ENCODE measurements at places on chromosomes 2 and 18.

GRCh38 chr2:36562973-36563532, 34.9 kb downstream of the FEZ2 start:
- no peak for DNase-seq

- DNase-seq, result no peak
Observed at GRCh38 chr2:154193246-154193645, 321.5 kb downstream of the GALNT13 start.

DNA sequence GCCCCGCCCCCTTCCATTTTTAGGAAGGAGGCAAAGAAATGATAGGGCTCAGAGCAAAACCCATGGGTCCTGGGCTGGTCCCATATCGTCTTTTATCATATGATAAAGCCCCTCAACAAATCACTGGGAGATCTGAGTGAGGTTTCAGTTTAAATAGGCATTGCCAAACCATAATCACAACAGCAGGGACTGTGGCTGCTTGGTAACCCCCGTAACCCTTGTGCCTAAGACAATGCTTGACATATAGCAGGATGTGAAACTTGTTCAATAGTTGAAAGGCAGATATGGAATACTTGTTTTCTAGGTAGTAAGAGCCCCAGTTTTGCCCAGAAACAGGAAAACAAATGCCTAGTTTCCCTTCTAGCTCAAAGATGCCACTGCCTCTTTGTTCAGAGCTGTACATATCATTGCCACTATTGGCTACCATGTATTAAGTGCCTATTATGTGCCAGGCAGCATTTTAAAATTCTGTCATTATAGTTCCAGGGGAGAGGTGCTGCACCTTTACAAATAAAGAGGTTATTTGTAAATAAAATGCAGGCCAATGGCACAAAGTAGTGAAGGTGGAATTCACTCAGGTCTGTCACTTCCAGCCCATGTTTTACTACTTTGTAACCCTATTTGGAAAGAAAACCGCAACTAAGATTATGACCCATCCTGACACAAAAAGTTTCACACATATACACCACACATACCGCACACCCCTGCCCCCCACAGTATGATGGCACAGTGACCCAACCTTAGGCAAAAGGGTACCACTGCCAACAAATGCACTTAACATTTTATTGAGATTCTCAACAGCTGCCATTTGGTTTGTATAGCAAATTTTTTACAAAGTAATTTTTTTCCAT, 14.2 kb downstream of the NAGK start:
- DNase-seq, result no peak

DNA sequence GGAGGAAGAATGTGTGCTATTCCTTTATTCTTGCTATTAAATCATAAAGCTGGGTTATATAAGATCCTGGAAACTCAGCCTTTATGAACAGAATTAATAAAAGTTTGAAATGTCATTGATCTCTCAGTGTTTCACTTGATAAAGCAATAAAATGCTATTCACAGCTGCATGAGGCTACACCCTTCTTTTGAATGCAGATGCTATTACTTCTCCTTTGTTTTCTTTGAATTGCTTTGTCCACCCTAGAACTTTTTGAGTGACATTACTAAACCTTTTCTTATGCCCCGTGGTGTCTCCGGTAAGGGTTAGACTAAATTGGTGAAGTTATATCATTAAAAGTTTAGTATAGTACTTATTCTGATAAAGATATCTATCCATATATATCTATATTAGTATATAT, 18.9 kb downstream of the SERPINB5 start:
- no peak for DNase-seq

GRCh38 chr2:196555726-196556125, 83.8 kb upstream of the CCDC150 start:
- no peak for DNase-seq

GRCh38 chr2:151165105-151165684, 96.5 kb downstream of the RBM43 start:
- DNase-seq, result no peak

GRCh38 chr2:86764661-86765309, 25.9 kb downstream of the CD8A start:
- no peak for DNase-seq

DNA sequence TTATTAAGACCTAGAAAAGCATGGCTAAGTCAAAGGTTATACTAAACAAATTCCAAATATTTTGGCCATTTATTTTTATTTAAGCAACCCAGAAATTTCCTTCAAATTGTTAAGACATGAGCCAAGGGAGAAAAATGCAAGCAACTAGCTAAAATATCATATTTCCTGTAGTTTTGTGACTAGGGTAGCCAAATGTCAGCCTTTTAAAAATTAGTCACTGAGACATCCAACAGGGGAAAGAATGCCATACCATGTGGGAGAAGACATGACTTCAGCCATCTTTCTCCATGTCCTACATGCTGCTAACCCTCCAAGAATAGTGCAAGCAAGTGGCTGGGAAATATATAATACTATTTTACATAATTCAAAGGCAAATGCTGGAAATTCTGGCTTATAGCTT, 197.9 kb downstream of the DSEL start:
- no peak for DNase-seq

DNA sequence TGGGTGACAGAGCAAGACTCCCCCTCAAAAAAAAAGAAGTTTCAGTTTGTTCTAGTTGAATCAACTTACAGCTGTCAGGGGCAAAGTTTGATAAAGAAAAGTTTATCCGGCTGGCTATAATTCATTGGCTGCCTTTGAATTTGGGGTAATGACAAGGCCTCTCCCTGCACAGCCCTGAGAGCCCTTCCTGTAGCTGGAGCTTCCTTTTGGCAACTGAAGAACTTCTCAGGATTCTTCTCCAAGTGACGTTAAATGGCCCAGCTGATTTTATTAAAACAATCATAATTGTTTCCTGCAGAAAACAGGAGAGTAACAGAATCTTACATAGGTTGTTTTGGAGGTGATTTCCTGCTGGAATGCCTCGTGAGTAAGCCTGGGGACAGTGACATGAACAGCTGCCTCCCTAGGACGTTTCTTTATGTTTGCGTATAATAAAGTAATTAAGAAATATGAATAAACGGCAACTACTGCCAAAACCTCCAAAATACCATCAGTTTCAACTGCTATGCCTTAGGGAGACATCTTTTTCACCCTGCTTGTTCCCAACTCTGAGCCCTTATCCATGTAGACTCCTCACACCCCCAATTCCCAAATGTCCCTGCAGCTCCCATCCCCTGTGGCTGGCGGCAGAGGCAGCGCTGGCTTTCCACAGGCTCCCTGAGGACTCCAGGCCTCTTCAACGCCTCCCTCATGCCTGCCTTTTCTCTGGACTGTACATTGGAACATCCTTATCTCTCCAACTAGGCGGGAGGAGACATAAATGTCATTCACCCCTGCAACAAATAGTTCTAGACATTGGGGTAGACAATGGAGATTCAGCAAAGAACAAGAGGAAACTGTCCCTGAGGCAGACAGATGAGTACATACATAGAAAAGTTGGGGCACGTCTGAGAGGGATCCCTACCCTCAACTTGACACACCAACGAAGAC, 59.2 kb upstream of the FZD7 start:
- DNase-seq, result no peak

- DNase-seq, result no peak
Observed at GRCh38 chr2:961786-962185, 11.1 kb downstream of the SNTG2 start.
